Bladder microvascular endothelial cell (primary cell): ENCODE measurements at places on chromosomes 16 and 17. TPM values are rescaled to one million over a fixed set of nuclear protein-coding genes. Genes with fewer than 3 reads are reported as not detected.

Gene ABCC12
- total RNA-seq, result not detected in 2 replicates

Gene KRT222
- under 0.01 and 0.06 TPM in 2 replicates for total RNA-seq

Gene MGAT5B
- total RNA-seq, result 0.49 and 0.50 TPM in 2 replicates

Gene IL34
- total RNA-seq, result 1.3 and 14.3 TPM in 2 replicates

Gene KCNH6
- 0.06 TPM in 1 of 2 replicates, not detected in the other for total RNA-seq

Gene RGS11
- 0.81 and 1.6 TPM in 2 replicates for total RNA-seq

Gene RAMP2
- total RNA-seq, result 4.4 and 30.8 TPM in 2 replicates

Gene ITGAX
- total RNA-seq, result 0.16 and 0.31 TPM in 2 replicates

Gene NR1D1
- total RNA-seq, result 0.65 and 1.8 TPM in 2 replicates

Gene TBC1D3C
- total RNA-seq, result not detected in 2 replicates

Gene C17orf50
- total RNA-seq, result not detected in 2 replicates

Gene NOTUM
- 0.19 TPM in 1 of 2 replicates, not detected in the other for total RNA-seq

Gene PER1
- total RNA-seq, result 9.1 and 17.7 TPM in 2 replicates

Gene GAS2L2
- not detected in 2 replicates for total RNA-seq

Gene PHB1
- 150 and 210 TPM in 2 replicates for total RNA-seq

Gene CCDC40
- total RNA-seq, result 0.49 and 3.2 TPM in 2 replicates
